ENCODE measurements at places on chromosomes 7 and 10.

DNA sequence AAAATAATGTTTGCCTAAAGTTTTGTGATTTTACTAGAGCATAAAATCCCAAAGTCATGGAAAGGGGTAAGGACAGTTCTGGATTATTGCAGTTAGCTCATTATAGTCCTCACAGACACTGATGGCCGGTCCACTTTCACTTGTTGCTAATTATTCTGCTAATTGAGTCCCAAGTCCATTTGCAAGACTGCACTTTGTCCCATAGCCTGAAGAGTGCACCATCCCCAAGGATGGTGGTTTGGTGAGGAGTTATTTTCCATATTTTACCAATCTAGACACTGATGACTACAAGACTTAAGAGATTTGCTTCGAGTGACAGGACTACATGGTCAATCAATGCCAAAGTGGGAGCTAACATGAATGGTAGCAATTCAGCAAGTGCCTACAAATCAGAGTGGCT is 181.8 kb upstream of the CACNA2D1 start:
- DNase-seq: no peak

DNA sequence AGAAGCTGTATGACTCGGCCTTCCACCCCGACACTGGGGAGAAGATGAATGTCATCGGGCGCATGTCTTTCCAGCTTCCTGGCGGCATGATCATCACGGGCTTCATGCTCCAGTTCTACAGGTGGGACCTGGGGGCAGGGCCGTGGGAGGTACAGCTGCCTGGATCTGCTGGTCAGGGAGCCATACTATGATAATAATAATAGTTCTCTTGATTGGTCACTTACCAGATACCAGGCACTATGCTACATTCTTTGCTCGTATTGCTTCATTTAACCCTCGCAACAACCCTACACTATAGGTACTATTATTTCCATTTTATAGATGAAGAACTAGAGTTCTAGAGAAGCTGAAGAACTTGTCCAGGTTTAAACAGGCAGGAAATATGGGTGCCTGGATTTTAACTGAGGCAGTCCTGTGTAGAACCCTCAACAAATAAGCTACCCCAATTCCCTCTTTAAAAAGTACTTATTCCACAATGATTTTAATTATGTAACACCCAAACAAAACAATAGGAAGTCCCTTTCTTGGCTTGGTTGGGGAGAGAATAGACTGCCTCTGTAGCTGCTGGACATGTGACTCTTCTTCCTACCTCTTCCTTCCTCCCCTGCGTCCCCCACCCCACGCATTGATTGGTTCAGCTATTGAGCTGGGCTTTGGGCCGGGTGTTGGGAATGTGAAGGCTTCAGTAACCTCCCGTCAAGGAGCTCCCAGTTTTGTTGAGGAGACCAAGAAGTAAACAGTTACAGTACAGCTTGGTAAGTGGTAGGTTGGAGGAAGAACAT is 12.8 kb downstream of the SFXN2 start:
- no peak for DNase-seq

GRCh38 chr10:42753507-42754154 is 29.0 kb upstream of the BMS1 start:
- DNase-seq: no peak

GRCh38 chr10:85105614-85106255 is 777.3 kb downstream of the CCSER2 start:
- DNase-seq: no peak

GRCh38 chr7:25989140-25989705 is 162.8 kb upstream of the NFE2L3 start:
- DNase-seq: no peak

GRCh38 chr7:139317939-139318505 is 23.1 kb upstream of the FMC1 start:
- no peak for DNase-seq

DNA sequence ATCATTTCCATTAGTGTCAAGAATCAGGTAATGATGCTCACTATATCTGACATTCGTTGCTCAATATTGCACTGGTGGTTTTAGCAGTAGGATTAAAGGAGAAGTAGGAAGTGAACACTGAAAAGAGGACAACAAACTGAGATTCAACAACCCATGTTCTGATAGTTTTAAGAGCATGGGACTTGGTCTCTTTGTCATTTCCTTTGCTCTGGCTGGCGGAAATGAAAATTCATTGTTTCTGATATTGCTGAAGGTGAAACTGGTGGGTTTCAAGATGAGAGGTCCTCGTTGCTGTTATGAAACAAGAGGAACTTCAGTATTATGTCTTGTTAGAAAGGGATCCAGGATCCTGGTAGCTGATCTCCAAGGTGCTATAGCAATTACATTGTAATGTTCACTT is 129.0 kb downstream of the DNAH11 start:
- no peak for DNase-seq

DNA sequence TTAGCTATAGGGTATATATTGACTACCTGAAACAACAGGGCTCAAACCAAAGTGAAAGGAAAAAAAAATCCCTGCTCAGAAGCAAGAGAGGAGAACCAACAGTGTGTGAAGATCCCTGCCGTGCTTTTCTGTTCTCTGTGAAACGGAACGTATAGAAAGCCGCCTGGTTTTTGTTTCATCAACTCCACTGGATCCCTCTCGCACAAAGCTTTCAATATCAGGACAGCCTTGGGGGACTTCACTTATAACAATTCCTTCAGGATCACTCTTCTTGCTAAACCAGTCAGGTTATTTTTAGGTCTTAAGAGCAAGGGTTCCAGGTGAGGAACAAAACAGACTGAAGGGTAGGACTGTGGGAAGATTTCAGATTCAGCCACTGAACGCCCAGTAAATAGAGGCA is 151.1 kb upstream of the CACNA2D1 start:
- no peak for DNase-seq

DNA sequence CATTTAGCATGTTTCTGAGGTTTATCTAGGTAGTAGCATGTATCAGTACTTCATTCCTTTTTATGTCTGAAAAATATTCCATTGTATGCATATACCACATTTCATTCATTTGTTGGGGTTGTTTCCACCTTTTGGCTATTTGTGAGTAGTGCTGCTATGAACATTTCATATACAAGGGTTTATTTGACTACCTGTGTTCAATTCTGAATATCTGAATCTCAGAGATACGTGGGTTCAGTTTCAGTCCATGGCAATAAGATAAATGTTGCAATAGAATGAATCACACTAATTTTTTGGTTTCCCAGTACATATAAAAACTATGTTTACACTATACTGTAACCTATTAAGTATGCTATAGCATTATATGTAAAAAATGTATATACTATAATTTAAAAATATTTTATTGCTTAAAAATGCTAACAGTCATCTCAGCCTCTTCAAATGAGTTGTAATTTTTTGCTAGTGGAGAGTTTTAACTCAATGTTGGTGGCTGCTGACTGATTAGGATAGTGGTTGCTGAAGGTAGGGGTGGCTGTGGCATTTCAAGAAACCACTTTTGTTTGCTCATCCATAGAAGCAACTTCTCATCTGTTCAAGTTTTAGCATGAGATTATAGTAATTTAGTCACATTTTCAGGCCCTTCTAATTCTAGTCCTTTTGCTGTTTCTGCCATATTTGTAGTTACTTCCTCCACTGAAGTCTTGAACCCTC is 13.9 kb downstream of the PLEKHA1 start:
- DNase-seq: no peak

DNA sequence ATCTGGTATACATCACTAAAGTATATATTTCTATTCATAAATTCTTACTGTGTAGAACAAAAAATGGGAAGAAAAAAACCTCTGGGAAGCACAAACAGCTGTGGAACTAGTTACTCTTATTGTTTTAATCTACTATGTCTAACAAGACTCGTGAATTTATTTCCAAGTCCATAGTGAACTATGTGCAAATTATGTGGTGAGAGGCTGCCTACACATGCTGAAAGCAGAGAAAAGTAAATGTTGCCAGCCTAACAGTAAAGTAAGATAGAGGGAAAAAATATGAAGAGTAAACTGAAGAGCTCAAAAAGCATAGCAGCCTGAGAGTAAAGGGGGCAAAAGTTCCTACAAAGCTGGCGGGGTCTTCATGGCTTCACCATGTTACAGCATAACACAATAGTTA is 3.0 kb downstream of the GDI2 start:
- no peak for DNase-seq

DNA sequence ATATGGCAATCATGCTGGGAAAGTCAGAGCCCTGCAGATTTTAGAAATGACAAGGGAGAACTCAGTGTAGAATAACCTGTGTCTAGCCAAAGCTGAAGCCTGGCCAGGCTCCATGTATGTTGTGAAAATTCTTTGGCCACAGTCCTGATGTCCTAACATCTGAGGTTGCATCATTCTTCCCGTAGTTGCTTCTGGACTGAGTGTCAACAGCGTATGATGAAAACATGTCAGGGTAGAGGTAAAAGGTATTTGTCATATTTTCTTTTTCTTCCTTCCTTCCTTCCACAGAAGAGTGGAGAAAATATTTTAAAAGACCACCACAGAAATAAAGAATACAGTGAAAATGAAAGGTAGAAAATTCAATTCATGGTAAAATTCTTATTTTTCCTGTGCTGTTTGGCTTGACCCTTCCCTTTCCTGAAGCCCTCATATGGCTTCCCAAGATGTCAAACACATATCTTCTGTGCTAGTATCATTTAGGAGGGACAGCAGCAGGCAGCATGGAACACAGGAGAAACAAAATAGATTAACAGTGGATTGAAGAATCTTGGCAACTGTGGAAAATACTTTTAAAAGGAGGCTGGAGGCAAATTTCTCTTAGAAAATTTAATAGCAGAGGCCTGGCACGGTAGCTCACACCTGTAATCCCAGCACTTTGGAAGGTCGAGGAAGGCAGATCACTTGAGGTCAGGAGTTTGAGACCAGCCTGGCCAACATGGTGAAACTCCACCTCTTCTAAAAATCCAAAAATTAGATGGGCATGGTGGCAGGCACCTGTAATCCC is 18.9 kb upstream of the NRBF2 start:
- no peak for DNase-seq

DNA sequence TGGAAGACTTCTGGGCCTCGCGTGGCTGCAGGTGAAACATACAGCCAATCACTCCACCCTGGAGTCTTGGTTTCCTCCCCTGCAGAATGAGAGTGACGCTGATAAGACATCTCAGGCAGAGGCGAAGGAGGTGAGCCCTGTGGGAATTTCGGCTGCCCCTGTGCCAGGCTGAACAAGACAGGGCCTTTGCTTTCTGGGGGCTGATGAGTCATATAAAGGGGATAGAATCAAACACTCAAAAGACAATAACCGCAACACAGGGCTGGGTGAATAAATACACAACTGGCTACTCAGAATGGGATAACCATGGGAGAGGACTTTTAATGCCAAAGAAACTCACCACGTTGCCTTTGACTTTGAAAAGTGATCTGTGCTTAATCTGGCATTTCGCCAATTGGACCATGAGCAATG is 143.8 kb downstream of the KCNMA1 start:
- DNase-seq: no peak

GRCh38 chr7:29652556-29652955 is 88.9 kb downstream of the PRR15 start:
- no peak for DNase-seq

GRCh38 chr10:97363071-97363470 is 28.5 kb upstream of the FRAT2 start:
- DNase-seq: no peak

DNA sequence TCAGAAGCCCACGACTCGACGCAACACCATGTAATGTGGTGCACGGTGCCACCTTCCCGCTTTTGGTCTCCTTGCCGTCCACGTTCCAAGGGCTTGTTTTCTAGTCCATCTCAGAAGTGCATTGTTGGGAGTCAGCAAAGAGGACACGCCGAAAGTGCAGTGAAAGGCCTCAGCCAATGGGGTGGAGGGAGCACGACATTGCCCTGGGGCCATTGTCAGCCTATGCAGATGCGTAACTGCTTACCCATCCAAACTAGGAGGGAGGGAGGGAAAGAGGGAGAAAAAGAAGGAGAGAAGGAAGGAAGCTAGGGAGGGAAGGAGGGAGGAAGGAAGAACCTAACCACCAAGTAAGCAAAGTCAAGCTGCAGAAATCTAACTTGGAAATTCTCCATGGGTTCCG is 202.4 kb downstream of the CCDC3 start:
- no peak for DNase-seq

DNA sequence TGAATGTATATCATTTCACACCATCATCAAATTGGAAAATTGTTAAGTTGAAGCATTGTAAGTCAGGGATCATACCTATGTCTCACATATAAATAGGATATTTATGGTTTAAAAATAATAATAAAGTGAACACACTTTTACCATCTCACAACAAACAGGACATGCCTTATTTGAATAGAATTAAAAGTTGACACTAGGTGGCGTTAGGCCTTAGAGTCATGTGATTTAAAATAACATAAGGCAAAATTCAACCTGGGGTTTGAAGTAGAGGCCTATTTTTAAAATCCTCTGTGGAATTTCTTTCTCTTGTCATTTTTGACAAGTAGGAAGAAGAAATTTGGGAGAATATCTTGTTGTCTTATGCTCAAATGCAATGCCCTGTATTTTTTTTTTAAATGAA is 184.7 kb upstream of the PCDH15 start:
- no peak for DNase-seq

DNA sequence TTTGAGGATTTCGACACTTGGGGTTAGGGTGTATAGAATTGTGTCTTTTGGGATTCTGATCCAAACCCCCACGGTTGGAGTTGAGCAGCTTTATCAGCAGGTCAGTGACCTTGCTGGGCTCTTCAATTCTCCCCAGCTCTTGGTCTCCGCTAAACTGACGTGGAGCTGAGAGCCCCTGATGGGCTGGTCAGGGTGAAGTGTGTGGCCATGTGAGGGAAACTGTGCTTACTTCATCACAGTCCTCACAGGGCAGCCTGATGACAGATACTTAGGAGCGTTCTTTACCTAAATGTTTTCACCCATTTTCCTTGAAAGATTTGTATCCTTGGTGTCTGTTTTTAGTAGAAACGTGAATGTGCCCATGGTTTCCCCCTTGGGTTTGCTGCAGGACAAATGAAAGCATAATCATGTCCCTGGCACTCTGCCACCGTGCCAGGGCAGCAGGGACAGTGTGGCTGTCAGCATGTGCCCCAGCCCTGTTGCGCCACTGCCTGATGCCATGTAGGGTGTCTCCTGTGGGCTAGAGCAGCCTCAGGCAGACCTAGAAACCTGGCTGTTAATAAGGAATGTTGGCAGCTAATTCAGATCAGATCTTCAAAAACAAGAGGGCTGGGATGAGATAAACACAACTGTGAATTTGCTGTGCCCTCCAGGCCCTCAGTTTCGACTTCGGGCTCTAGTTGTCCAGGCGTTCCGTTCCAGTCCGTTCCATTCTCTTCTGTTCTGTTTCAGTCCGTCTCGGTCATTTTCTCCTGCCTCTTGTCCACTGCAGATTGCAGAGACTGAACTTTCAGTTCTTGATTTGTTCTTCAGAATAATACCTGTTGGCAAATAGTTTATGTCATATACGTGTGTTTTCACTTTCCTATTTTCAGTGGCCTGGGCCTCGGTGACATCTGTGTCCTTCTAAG is 96.8 kb downstream of the TRRAP start:
- DNase-seq: no peak

GRCh38 chr10:35232527-35232926 is 103.8 kb upstream of the CCNY start:
- no peak for DNase-seq

GRCh38 chr10:89861584-89862301 is 160.4 kb downstream of the KIF20B start:
- DNase-seq: no peak
